ENCODE measurements at places on chromosomes 7 and 10. TPM values are rescaled to one million over a fixed set of nuclear protein-coding genes. Genes with fewer than 3 reads are reported as not detected.

- DNase-seq: no peak
Observed at GRCh38 chr7:134422638-134423037, 36.3 kb downstream of the AKR1B1 start.

DNA sequence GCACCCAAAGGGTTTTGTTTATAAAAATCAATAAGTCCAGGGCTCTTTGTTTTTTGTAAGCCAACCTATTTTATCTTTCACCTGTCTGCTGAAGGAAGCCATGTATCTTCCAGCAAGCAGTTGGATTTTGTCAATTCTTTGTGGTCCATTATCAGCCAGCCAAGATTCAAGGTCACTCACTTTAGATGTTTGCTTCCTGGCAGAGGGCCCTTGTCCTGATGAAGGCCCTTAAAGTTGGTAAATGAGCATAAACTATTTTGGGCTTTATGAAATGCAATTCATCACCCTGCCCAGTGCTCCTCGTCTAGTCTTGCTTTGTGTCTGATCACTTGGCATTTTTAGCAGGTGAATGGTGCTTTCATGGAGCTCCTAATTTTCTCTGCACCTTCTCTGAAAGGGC lies 1004.2 kb downstream of the GRID1 start:
- no peak for DNase-seq

DNA sequence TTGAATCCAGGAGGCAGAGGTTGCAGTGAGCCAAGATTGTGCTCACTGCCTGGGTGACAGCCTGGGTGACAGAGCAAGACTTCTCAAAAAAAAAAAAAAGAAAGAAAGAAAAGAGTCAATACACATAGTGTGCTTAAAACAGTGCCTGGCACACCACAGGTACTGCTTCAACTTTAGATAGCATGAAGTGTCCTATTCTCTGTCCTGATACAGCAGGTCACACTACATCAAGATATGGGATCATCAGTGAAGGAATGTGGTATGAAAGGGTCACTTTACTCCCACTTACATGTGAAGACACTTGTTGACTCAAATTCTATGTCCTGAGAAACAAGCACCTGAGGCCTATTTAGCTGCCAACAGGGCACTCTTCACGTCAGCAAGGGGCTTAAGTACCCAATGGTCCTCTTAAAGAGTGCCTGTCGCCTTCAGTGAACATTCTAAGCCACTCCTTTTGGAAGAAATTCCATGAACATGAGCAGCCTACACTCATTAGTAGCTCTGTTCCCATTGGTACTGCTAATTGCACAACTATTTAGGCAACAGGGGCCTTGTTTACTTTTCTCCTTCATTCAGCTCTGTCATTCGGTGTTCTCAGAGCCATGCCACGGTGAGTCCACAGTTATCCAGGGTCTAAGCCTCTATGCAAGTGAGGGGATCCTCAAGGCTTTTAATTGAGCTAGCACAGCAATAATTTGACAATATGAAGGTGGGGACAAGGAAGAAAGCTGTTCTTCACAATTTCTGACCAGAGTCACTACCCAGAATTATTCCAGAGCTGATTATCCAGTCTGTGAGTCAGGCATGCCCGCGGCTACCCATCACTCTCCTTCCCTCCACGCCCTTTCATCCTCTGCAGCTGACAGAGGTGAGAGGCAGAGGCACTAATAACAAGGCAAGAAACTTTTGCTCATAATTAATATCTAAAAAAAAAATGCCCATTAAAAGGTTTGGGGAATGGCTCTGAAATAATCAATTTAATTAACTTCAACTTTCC lies 56.6 kb upstream of the PTN start:
- DNase-seq: no peak

The CFTR gene
- total RNA-seq: not detected

DNA sequence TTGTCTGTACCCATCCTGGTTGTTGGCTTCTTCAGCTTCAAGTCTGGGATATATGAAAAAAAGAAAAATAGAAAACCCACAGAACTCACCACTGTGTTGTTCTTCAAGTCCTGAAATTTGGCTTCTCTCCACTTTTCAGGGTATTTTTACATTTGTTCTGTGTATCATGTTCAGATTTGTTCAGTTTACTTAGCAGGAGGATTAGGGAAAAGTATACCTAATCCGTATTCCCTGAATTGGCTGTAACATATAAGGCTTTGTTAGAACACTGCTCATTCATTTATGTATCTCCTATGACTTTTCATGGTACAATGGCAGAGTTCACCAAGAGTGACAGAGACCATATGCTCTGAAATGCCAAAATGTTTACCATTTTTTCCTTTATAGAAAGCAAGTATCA lies 146.9 kb downstream of the PTN start:
- no peak for DNase-seq

GRCh38 chr10:60974463-60975149 lies 30.6 kb upstream of the RHOBTB1 start:
- DNase-seq: no peak

DNA sequence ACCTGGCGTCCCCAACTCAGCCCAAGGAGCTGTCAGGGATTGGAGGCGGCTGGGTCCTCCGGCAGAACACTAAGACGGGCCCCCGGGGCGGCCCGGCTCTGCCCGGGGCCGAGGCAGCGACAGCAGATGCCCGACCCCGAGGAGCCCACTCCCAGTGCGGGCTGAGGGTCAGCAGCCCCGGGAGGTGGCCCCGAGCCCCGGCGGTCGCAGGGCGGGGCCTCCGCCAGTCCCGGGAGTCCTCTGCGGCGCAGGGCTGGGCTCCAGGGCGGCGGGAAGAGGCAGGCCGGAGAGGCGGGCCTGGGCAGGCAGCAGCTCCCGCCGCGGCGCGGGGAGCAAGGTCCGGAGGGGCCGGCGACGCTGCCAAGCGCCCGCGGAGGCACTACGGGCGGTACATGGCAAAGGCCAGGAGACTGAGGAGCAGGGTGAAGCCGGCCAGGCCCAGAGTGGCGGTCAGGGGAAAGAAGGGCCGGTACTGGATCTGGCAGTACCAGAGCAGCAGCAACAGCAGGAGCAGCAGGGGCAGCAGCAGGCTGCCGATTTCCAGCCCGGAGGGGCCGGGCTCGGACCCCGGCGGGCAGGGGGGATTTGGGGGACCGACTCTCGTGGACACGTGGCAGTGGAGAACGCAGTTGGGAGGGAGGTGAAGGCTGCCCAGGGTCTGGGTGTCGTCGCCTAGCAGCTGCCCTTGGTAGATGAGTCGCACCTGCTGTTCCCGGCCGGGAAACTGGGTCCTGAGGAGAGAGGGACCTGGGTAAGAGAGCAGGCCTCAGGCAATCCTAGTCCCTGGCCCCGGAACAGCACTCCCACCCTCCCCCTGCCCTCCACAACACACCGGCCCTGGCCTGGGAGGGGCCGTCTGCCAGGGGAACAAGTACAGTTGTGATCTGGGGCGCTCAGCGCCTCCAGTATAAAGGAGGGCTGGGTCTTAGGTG lies 827 bp upstream of the FASTK start:
- no peak for DNase-seq

The EPHB4 gene
- total RNA-seq: 11.0 TPM

The MMP21 gene
- 0.27 TPM for total RNA-seq

DNA sequence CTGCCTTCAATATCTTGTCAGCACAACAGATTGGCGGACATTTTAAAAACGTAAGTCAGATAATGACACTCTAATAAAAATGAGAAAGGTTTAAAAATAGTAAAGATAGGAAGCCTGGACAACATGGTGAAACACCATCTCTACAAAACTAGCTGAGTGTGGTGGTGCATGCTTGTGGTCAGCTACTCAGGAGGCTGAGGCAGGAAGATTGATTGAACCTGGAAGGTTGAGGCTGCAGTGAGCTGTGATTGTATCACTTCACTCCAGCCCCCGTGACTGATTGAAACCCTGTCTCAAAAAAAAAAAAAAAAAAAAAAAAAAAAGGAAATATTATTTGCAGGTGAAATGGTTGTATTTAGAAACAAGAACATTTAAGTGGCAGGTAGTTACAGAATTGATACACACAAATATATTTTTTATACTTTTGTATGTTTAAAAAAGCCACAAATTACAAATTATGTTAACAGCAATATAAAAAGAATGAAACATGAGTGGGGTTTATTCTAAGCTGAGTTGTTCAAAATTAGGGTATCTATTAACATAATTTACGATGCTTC lies 141.9 kb downstream of the ADK start:
- no peak for DNase-seq

GRCh38 chr10:18423058-18423637 lies 228.2 kb downstream of the NSUN6 start:
- no peak for DNase-seq

The TUBAL3 gene
- not detected for total RNA-seq

DNA sequence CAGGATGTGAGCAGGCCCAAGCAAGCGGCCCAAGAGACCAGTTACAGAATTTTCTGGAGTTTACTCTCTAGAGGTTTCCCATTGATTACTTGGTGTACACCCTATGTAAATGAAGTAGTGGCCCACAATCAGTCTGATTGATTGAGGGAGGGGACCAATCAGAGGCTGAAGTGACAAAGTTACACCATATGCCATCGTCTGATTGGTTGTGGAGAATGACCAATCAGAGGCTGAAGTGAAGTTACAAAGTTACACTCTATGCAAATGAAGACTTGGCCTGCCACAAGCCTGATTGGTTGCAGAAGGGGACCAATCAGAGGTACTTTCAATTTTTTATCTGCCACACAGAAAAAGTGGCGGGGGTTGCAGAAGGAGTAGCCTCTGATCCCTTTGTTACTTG lies 83.7 kb downstream of the KIF20B start:
- DNase-seq: no peak

DNA sequence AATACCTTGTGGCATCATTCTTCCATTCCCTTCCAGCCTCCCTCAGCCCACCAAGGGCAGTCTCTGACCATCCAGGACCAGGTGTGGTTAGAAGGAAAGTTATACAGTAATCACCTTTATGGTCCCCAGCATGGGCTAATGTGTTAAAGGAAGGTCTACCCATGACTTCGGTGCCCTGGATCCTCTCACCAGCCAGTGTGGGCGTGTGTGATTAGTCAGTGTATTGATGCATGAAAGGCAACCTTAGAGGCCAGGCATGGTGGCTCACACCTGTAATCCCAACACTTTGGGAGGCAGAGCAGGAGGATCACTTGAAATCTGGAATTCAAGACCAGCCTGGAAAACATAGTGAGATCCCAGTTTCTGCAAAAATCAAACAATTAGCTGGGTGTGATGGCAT lies 88.9 kb downstream of the APBB1IP start:
- no peak for DNase-seq

- no peak for DNase-seq
Observed at GRCh38 chr7:134075799-134076198, 51.3 kb upstream of the LRGUK start.

- DNase-seq: no peak
Observed at GRCh38 chr10:3526727-3527501, 258.1 kb downstream of the KLF6 start.

DNA sequence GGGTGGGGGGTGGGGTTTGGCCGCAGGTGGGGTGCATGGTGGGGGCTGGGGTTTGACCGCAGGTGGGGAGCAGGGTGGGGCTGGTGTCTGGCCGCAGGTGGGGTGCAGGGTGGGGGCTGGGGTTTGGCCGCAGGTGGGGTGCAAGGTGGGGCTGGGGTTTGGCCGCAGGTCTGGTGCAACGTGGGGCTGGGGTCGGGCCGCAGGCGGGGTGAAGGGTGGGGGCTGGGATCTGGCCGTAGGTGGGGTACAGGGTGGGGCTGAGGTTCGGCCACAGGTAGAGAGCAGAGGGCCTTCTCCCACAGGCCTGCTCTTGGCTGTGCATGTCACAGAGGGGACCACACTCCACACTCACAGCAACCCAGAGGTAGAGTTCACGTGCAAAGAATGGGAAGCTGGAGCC lies 586.6 kb downstream of the PTPRN2 start:
- no peak for DNase-seq

GRCh38 chr10:113169853-113170460 lies 219.9 kb downstream of the TCF7L2 start:
- DNase-seq: no peak

The INA gene
- total RNA-seq: not detected

The EPO gene
- total RNA-seq: not detected

The HYAL4 gene
- total RNA-seq: not detected

DNA sequence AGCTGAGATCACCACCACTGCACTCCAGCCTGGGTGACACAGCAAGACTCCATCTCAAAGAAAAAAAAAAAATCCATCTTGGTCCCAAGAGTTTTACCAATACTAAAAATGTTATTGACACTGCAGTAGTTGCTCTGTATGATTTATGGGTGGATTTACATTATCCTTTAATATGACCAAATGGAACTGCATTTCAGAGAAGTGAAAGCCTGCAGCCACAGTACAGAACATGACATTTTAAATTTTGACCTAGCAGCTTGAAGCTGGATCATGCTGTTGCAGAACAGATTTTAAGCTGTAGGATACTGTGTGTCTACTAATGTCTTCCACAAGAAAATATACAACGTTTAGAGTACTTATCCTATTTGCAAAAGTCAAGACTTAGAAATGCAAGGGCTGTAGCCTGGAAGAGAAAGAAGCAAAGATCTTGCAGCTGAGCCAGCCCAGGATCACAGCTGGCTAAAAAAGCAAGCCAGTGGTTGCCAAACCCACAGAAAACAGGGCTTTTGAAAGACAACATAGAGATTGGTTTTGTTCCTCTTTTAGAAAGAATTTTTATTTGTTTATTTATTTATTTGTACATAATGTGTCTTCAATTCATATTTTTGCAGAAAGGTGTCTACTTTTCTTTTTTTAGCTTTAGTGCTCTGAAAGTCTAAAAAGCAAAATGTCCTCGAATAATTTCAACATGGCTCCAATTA lies 55.2 kb upstream of the WNT16 start:
- DNase-seq: no peak

The IRF5 gene
- 0.61 TPM for total RNA-seq

- no peak for DNase-seq
Observed at GRCh38 chr7:1536743-1537534, 6.4 kb downstream of the MAFK start.

DNA sequence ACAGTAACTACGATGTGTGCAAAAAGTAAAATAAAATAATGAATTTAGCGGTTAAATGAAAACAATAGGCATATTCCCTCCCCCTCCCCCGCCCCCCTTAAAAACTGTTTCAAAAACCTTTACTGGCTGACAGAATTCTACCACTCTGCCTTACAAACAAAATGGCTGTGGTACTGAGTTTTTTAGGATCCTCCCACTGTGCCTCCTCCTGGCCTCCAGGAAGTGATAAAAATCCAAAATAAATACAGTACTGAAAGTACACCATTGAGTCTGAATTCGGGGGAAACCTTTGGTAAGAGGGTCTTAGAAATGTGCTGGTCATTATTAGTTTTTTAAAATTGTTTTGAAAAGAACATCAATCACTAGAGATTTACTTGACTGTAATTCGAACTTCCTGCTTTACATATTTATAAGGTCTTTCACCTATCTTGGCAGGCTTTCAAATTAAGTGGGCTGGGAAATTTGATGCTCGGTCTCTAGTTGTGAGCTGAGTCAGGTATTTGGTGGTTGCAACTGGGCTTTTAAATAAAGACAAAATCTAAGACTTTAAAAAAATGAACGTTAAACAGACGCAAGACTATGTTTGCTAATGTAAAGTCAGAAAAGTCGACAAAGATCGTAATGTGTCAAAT lies 32.5 kb upstream of the EPC1 start:
- no peak for DNase-seq

GRCh38 chr10:1745780-1746456 lies 8.6 kb upstream of the ADARB2 start:
- no peak for DNase-seq

All from CD8-positive, alpha-beta T cell (primary cell).